ENCODE measurements at places on chromosomes 12 and 14. TPM values are rescaled to one million over a fixed set of nuclear protein-coding genes. Genes with fewer than 3 reads are reported as not detected.

PZP gene
- 0.22 TPM for polyA plus RNA-seq

PLBD2 gene
- 5.5 TPM for polyA plus RNA-seq

TEX52 gene
- not detected for polyA plus RNA-seq

MTRFR gene
- 10.7 TPM for polyA plus RNA-seq

LRTM2 gene
- polyA plus RNA-seq: not detected

MARCHF9 gene
- 1.7 TPM for polyA plus RNA-seq

PPP4R4 gene
- polyA plus RNA-seq: not detected

ARMH4 gene
- polyA plus RNA-seq: 1.8 TPM

GRCh38 chr14:33930439-33930838, 20.4 kb downstream of the EGLN3 start:
- H3K4me1 ChIP-seq: no peaks in the 10 kb centered on the region
- no peak overlapping the region for H3K4me3 ChIP-seq

DNA sequence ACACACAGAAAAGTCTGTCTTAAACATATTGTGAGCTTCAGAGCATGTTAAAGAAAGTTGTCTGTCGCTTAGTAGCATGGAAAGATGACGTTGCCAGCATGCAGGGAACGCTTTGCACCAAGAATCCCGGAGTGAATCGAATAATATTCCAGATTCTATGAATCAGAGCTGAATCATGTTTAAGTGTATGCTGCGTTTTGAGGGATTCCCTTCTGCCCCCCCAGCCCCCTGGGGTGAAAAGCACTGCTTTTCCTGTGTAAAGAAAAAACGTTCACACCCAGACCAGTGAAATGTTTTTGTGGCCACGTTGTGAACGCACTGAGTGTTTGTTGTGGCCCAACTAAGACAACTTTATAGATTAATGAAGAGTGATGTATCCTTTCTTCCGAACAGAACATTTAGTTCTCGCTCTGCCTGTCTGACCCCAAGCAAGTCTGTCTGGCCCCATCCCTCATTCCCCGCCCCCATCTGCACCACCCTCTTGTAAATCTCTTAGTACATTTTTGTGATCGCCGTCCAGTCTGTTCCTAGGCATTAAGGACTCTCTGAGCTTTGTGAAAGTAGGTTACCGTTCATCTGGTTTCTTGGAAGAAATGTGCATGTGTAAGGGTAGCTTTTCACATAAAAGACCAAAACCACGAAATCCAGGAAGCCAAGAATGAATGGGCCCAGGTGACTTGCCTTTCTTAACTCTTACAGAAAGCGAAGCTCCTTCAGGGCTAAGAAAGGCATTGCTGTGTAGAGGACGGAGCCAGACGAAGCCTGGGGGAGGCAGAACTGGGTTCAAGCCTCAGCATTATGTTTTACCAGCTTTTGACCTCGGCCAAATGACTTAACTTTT, 103.0 kb downstream of the SAMD4A start:
- H3K4me3 ChIP-seq: peak overlapping the region; percentile 31
- peak; percentile 79 for DNase-seq
- H3K27ac ChIP-seq: no peak overlapping the region
- no peaks in the 10 kb centered on the region for H3K36me3 ChIP-seq
- H3K4me1 ChIP-seq: peaks cover 38% of the 10 kb centered on the region
- H3K27me3 ChIP-seq: peaks cover 43% of the 10 kb centered on the region

GRCh38 chr12:125531574-125531973, 466.3 kb downstream of the AACS start:
- no peak overlapping the region for H3K4me3 ChIP-seq
- no peaks in the 10 kb centered on the region for H3K36me3 ChIP-seq
- peaks cover 1% of the 10 kb centered on the region for H3K27me3 ChIP-seq
- DNase-seq: no peak

- H3K4me3 ChIP-seq: no peak overlapping the region
- no peaks in the 10 kb centered on the region for H3K36me3 ChIP-seq
- no peak for DNase-seq
- H3K27ac ChIP-seq: no peak overlapping the region
Measured at GRCh38 chr14:55535516-55536203, 44.3 kb upstream of the KTN1 start.

GRCh38 chr12:69932676-69933552, 107.9 kb downstream of the MYRFL start:
- H3K4me1 ChIP-seq: no peaks in the 10 kb centered on the region
- H3K4me3 ChIP-seq: no peak overlapping the region
- no peak overlapping the region for H3K27ac ChIP-seq
- H3K27me3 ChIP-seq: peaks cover 2% of the 10 kb centered on the region
- no peaks in the 10 kb centered on the region for H3K36me3 ChIP-seq

- no peaks in the 10 kb centered on the region for H3K27me3 ChIP-seq
- no peak overlapping the region for H3K4me3 ChIP-seq
- H3K27ac ChIP-seq: no peak overlapping the region
- H3K4me1 ChIP-seq: no peaks in the 10 kb centered on the region
- H3K36me3 ChIP-seq: no peaks in the 10 kb centered on the region
- no peak for DNase-seq
Measured at GRCh38 chr12:121970581-121971300, 50.9 kb upstream of the BCL7A start.

- H3K36me3 ChIP-seq: peaks cover 13% of the 10 kb centered on the region
- peaks cover 58% of the 10 kb centered on the region for H3K4me1 ChIP-seq
- no peak overlapping the region for H3K4me3 ChIP-seq
- H3K27me3 ChIP-seq: no peaks in the 10 kb centered on the region
- DNase-seq: no peak
Measured at GRCh38 chr12:820336-820735, 68.0 kb downstream of the WNK1 start.

- DNase-seq: no peak
- H3K36me3 ChIP-seq: no peaks in the 10 kb centered on the region
- no peak overlapping the region for H3K4me3 ChIP-seq
- H3K27ac ChIP-seq: no peak overlapping the region
- peaks cover 48% of the 10 kb centered on the region for H3K4me1 ChIP-seq
Measured at GRCh38 chr12:46461907-46462640, 89.5 kb upstream of the SLC38A2 start.

- no peaks in the 10 kb centered on the region for H3K36me3 ChIP-seq
- DNase-seq: no peak
- no peaks in the 10 kb centered on the region for H3K27me3 ChIP-seq
- H3K27ac ChIP-seq: no peak overlapping the region
Measured at GRCh38 chr14:39939023-39939422, 506.8 kb upstream of the FBXO33 start.

All from immature natural killer cell (primary cell).